C1 segment of cervical spinal cord (tissue), 14 donors: ENCODE measurements at places on chromosomes 5 and 9.

DNA sequence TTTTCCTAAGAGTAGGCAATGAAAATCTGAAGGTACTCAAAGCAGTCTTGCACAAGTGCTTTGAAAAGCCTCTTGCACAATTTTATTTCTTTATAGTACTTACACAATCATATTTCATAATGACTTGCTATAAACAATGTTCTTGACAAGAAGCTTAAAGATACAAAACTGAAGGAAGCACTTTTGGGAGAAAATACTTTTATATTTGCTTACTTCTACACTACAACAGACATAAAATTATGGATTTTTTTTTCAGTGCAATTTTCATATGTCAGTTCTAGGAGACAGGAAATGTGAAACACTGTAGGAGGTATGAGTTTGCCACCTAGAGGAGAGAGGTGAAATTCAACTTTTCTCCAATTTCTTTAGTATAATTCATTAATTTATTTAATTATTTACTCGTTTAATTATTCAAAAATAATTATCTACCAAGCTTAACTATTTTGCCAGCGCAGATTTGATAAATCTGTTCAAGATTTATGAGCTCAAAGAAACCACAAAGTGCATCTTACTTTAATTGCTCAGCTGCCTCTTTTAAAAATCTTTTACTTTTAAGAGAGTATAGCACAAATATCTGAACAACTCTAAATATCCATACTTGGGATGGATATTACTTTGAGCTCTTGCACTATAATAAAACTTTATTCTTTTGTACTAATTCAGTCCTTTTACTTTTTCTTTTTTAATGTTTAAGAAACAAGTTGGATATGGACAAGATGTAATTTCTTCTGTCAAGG, 29.0 kb upstream of the CDKN2B start:
- no peak for DNase-seq

GRCh38 chr9:92668746-92669526, 995 bp downstream of the IPPK start:
- no peak for DNase-seq

DNA sequence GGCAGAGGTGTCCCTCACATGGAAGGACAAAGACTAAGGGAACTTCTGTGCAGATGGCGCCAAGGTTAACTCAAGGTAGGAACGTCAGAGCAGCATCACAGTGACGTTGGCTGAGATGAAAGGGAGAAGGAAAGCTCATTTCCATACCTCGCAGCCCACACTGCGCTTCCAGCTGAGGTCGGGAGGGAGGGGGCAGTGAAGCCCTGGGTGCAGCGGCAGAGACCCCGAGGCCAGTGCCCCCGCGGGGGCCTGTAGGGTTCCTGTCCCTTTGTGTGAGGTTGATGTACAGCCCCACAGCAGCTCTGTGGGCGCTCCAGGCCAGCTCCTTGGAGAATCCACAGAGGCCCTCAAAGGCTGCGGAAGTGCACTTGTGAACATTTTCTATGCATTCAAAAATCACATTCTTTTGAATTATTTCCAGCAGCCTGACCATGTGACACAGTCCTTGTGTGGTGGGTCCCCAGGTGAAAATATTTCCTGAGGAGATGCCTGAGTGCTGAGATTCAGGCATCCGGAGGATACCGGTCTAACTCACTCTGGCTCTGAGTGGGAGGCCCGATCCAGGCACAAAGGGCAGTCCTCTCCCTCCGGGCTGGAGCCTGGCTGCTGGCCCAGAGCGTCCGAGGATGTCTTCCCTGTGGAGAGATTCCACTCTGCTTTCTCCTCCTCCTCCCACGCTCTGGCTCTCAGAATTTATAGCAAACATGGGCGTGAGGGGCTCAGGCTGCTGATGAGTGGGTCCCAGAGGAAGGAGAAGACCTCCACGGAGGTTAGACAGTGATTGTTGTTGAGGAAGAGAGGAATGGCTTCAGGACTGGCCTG, 150.7 kb downstream of the ICE1 start:
- no peak for DNase-seq

GRCh38 chr5:28903643-28904042, 1865.3 kb upstream of the CDH9 start:
- no peak for DNase-seq

GRCh38 chr5:7668161-7668560, 182.8 kb downstream of the CFAP90 start:
- no peak for DNase-seq

DNA sequence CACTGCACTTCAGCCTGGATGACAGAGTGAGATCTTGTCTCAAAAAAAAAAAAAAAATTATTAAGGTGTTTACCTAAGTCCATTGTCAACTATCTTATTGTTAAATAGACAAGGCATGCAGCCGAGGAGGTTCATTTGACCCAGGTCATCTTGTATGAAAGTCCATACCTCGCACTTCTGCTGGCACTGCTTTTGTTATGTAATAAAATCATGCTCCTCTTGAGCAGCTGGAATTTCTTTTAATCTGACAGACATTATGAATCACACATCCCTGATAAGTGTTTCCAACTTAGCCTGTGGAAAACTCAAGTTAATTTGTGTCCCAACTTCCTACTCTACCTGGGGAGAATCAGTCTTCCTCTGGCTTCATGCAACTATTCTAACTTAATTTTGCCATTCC, 315.6 kb upstream of the KLF4 start:
- DNase-seq: no peak

DNA sequence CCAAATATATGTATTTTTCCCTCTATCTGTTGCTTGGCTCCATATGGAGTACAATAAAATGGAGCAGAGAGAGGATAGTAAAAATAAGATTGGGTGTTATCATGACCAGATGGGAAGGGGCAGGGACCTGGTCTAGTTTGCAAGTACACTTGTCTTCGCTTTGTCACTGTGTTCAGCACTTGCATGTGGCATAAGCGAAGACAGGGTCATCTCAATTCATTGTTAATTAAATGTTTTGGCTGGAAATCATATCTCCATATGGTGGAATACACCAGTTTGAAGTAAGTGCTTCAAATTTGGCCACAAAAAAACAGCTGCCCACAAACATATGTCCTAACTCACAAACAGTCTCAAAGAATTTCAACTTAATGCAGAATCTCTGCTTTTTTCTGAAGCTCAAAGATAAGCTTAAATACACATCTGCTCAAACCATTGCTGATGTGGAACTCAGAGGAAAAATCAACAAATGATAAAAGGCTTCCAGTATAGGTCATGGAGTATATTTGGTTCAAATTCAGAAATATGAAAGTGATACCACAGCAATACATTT, 865.4 kb downstream of the TLE4 start:
- DNase-seq: no peak

GRCh38 chr5:10527281-10527950, 36.5 kb upstream of the ANKRD33B start:
- no peak for DNase-seq

DNA sequence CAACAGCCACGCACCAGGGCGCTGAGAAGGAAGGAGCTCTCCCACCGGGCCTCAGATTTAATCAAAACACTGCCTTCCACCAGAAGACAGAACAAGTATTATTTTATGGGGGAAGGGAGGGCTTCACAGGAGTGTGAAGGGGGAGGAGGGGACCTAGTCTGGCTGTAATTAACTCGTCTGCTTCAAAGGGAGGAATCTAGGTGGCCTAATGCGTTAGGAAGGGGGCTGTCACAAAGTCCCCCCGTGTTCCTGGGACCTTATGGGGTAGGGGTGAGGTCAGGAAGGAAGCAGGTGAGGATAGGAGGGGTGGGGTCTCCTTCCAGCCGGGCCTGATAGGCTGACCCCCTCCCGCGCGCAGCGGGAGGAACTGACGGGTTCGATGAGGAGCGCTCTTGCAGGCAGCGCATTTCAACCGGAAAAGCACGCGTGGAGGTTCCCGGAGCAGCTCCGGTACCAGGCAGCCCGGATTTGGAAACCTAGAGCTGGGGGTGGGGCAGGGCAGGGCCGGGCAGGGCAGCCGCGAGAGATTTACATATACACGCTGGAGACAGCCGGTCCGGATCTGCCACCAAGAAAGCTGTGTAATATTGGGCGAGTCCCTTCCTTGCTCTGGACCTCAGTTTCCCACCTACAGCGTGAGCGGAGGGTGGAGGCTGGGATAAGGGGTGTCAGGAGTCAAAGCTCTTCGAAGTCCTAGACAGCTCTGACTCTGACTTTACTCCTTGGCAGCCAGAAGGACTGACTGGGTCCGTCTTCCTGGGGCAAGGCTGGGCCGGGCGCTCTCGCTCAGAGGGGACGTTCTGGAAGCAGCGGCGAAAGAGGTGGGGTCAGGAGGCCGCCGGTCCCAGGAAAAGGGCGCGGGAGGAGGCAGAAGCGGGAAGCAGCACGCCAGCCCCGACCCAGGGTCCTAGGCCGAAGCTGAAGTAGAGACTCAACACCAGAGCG, 1.8 kb downstream of the SHB start:
- DNase-seq: no peak

- DNase-seq: no peak
Observed at GRCh38 chr5:110397281-110397680, 329.2 kb downstream of the TMEM232 start.

- DNase-seq: no peak
Observed at GRCh38 chr5:150017226-150018005, 16.9 kb downstream of the HMGXB3 start.

- DNase-seq: no peak
Observed at GRCh38 chr5:117999939-118000549, 988.3 kb downstream of the DTWD2 start.

GRCh38 chr5:73666891-73667290, 40.9 kb downstream of the ARHGEF28 start:
- no peak for DNase-seq

- no peak for DNase-seq
Observed at GRCh38 chr5:62623271-62623670, 44.7 kb downstream of the LRRC70 start.

GRCh38 chr5:80933036-80933435, 27.1 kb upstream of the RASGRF2 start:
- no peak for DNase-seq

- DNase-seq: no peak
Observed at GRCh38 chr9:33065157-33066076, 11.1 kb downstream of the SMU1 start.

- DNase-seq: no peak
Observed at GRCh38 chr5:154757814-154758406, 2.7 kb downstream of the LARP1 start.

GRCh38 chr9:134641173-134641989, at the start of gene COL5A1:
Gene COL5A1 (plus strand): TSS chr9:134641803. CDS start chr9:134642188, 385 bp downstream.
- DNase-seq: peak; percentile 21
